ENCODE measurements at places on chromosomes 1 and 21.

DNA sequence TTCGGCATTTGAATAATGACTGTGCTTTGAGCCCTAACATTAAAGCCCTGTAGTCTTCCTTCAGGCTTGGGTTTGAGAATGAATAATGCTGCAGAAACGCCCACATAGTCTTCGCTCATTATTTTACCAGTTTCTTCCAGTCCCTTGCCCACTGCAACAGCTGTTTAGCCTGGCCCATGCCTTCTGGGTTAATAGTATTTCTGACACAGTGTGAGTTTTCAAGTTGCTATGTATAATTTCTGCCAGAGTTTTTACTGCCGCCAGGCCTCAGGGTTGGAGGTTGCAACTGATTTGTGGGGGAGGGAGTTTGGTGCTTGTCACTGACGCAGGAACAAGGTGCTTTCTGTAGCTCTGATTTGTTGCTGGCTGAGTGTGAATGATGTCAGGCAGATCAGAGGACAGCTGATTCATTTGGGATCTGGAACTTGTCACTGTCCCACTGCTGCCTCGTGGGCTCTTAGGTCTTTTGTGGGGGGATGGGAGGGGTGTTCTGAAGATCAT lies 109.8 kb downstream of the MAST2 start:
- no peak for DNase-seq

DNA sequence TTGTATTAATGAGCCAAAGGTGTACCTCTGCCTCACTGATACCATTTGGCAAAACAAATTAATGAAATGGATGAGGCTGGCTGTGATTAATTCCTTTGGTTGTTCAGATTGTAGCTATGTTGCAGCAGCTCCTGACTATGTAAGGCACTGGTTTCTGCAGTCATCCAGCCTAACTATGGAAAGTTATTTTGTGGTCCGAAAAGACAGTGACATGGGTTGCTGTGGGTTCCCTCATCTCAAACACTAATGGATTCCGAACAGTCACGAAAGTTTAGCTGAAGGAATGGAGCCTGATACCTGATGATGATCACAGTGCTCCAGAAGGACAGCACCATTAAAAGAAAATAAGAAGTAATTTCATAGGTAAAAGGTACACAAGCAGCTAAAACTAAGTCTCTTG lies 42.6 kb downstream of the WASF2 start:
- no peak for DNase-seq

GRCh38 chr1:30704271-30704670 lies 19.1 kb downstream of the MATN1 start:
- no peak for DNase-seq

DNA sequence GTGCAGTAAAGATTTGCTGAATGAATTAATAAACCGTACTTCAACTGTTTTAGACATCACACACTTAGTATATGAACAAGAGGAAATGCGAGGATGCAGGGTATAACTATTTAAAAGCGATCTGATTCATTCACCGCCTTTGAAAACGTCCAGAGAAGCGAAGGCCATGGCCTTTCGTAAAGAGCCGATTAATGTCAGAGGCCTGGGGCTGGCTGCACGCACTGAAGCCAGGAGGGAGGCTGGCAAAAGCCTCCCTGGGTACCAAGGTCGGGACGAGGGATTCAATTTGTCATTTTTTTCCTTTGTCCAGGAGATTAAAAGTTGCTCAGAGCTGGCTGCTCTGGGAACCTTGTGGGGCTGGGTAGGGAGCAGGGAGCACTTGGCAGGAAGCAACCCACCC lies 307.4 kb downstream of the NPHP4 start:
- DNase-seq: no peak

DNA sequence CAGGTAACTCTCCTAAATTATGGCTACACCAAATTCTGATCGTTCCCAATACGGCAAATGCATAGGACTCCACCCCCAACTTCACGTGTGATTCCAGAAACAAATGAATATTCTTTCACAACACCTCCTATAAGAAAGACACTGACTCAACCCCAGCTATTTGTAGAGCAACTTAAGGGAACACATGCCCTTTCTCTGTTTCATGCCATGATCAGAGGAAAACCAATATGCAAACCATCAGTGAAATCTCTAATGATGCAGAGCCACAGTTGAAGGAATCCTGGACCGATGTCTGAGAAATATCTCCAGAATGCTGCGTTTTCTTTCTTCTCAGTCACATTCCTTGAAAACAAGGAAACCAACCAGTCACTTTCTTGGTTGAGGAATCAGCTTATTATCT lies 164.2 kb upstream of the PTBP2 start:
- DNase-seq: no peak

DNA sequence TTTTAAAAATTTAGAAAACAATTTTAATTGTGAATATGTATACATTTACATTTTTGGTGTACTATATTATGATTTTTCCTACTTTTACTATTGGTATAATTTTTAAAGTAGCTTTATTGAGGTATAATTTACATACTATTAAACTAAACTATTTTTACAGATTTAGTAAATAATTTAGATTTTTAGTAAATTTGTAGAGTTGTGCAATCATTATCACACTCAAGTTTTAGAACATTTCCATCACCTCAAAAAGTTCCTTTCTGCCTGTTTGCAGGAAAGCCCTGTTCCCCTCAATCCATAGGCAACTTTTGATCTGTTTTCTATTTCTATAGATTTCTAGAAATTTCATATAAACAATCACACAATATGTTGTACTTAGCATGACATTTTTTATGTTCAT lies 8.2 kb downstream of the PHTF1 start:
- DNase-seq: no peak

- no peak for DNase-seq
Observed at GRCh38 chr21:26883768-26884167, 38.6 kb upstream of the ADAMTS1 start.

DNA sequence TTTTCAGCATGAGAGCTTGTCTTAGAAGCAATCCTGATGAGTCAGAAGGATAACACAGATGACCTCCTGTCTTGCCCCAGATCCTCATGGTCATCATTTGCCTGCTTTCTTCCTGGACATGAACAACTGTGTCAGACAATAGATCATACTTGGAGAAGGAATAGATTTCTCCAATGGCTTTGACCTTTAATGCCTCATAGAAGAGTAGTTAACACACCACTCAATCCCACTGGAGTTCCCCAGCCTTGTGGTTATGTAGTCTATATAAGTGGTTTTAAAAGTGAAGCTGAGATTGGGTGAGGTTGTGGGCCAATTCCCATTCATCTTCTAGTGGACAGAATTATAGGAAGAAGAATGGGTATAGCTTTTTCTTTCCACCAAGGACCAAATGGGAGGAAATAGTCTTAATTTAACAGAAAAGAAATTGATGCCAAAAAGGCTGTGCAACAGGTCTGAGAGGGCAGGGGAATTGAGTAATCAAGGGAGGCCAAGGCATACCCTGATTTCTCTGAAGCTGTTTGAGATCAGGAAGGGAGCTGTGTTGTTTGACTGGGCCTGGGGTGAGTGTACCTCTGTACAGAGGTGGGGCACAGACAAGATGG lies 14.4 kb downstream of the PRCC start:
- DNase-seq: no peak

DNA sequence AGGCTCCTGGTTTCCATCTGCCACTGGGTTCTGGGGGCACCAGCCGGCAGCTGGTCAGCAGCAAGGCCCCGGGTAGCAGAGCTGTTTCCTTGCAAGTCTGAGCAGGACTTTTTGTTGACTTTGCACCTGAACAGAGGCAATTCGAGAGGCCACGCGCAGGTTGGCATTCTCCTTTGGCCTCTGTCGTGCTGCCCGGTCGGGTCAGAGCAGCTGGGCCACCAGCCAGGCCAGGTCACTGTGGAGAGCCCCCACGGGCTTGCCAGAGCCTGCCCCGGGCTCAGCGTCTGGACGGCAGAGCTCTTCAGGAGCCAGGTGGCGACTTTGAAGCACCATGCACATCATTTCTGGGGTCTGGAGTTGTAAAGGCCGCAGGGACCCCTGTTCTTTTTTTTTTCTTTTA lies 28.4 kb upstream of the TMEM52 start:
- no peak for DNase-seq

GRCh38 chr1:26882696-26883463 lies 7.2 kb downstream of the GPN2 start:
- DNase-seq: no peak

GRCh38 chr1:21268281-21269239 lies 21.7 kb downstream of the ECE1 start:
- no peak for DNase-seq

DNA sequence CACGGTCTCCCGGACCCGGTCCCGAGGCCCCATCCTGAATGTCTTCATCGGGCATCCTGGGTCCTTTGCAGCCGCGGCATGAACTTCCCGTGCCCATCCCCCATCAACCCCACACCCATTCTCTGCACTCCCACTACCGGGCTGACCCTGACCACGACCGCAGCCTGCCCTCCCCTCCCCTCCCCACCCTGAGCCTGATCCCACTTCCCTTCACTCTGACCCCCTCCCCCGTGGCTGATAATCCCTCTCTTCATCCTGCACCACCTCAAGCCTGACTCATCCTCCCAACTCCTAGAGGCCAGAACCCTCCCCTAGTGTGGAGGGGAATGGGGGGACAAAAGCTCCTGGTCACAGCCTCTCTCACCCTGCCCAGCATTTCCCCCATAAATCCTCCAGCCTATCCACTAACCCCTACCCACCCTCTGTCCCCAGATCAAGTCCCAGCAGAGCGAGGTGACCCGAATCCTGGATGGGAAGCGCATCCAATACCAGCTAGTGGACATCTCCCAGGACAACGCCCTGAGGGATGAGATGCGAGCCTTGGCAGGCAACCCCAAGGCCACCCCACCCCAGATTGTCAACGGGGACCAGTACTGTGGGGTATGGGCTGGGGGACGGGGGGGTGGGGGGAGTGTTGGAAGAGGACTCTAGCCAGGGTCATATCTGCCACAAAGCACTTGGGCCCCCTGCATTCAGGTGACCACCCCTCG lies 602 bp downstream of the SH3BGRL3 start:
- no peak for DNase-seq

- no peak for DNase-seq
Observed at GRCh38 chr1:165629848-165630628, 996 bp upstream of the MGST3 start.

GRCh38 chr1:42913426-42914091 lies 45.1 kb downstream of the SLC2A1 start:
- DNase-seq: peak; percentile 89

DNA sequence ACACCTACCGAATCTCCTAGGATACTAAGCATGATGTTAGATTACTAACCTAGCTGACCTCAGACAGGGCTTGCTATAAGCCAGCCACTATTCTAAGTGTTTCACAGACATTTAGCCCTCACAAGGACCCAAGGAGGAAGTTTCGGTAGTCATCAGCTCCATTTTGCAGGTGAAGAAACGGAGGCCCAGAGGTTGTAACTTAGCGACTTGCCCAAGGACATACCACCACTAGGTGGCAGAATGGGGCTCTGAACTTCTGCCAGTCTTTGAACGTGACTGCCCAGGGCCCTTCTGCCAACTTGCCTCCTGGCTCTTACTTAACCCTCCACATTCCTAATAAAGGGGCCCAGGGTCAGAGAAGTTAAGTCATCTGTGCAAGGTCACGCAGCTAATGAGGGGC lies 283.5 kb downstream of the C1orf94 start:
- DNase-seq: peak; percentile 83

- DNase-seq: no peak
Observed at GRCh38 chr1:21559788-21560567, 50.8 kb downstream of the ALPL start.

DNA sequence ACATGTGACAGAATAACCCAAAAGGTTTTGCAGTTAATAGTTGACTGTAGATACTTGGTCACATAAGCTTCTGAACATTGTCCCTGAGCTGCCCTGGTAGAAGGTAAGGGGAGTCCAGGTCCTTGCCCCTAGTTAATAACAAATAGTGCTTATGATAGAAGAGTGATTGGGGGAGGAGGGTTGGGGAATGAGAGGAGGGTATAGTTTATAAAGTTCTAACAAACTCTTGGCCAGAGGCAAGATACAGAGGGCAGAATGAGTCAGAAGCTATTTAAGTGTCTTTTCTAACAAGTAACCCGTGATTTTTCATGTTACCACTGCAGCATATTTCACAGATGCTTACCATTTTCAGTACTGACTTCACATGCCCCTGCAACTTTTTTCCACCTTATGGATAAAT lies 26.7 kb upstream of the MYOCOS start:
- DNase-seq: no peak

DNA sequence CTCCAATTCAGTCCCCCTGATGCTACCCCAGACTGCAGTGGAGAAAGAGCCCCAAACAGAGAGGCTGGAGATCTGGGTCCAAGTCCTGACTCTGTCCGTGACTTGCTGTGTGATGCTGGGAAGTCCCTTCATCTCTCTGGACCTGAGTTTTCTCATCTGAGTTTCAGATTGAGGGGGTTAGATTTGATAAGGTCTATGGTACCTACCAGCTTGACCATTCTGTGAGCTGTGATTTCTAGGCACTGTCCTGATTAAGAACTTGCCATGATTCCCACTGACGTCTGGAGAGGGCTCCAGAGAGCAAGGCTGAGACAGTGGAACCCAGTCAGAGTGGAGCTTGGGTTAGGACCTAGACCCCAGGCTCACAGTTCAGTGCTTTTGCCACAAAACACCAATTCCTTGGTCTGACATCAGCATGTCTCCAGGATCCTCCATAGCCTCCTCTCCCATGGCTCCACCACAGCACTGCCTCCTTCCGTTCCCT lies 43.8 kb upstream of the DMBX1 start:
- no peak for DNase-seq

GRCh38 chr1:193183019-193183627 lies 3.3 kb downstream of the B3GALT2 start:
- peak; percentile 76 for DNase-seq

GRCh38 chr1:204405988-204406387 lies 5.6 kb downstream of the PPP1R15B start:
- DNase-seq: no peak

Measured in activated CD4-positive, alpha-beta T cell treated with anti-CD3 and anti-CD28 coated beads, Interleukin-2, amount 10 ng/mL, durations not matched to agents 24 days and 14 days (primary cell).